ENCODE measurements at places on chromosomes 6 and 20. TPM values are rescaled to one million over a fixed set of nuclear protein-coding genes. Genes with fewer than 3 reads are reported as not detected.

Gene VGLL2
- not detected for total RNA-seq

Gene LY6G5B
- 4.8 TPM for total RNA-seq

Gene CLDN20
- not detected for total RNA-seq

Gene VSX1
- not detected for total RNA-seq

Gene VWA7
- total RNA-seq, result 1.9 TPM

Gene COL9A3
- total RNA-seq, result 1.0 TPM

Gene VSTM2L
- total RNA-seq, result 1.4 TPM

Gene GPR6
- total RNA-seq, result not detected

Gene TRIM10
- not detected for total RNA-seq

Gene PTCRA
- total RNA-seq, result not detected

Gene FAM184A
- 1.8 TPM for total RNA-seq

Gene PRKN
- 6.5 TPM for total RNA-seq

Gene MCCD1
- total RNA-seq, result not detected

Gene DYNLT2
- total RNA-seq, result 1.5 TPM

Gene POU5F1
- 0.97 TPM for total RNA-seq

Gene CNR1
- total RNA-seq, result under 0.01 TPM

Gene TMC2
- not detected for total RNA-seq

Gene TPD52L1
- 273 TPM for total RNA-seq

Gene RPS18
- 3,321 TPM for total RNA-seq

Gene REV3L
- 156 TPM for total RNA-seq

Gene ME1
- 20.4 TPM for total RNA-seq

Gene SAMD10
- total RNA-seq, result 0.65 TPM

Gene TBC1D32
- 22.4 TPM for total RNA-seq

Gene HLA-DQB1
- total RNA-seq, result not detected

Gene TREM2
- total RNA-seq, result not detected

Gene TAF4
- 6.0 TPM for total RNA-seq

Gene ADGRF1
- not detected for total RNA-seq

Gene IYD
- total RNA-seq, result under 0.01 TPM

Gene GSTA3
- total RNA-seq, result not detected

Gene RSPH4A
- total RNA-seq, result 0.22 TPM

Gene RAE1
- total RNA-seq, result 32.1 TPM

Gene HLA-G
- total RNA-seq, result 0.13 TPM

Gene TRIM15
- total RNA-seq, result not detected

Gene ENTPD6
- total RNA-seq, result 39.2 TPM

Gene MKKS
- 7.6 TPM for total RNA-seq

Gene LAMP5
- 0.26 TPM for total RNA-seq

Gene EGFL8
- total RNA-seq, result 1.7 TPM

Gene BPIFB2
- total RNA-seq, result not detected

Gene SF3B5
- 82.9 TPM for total RNA-seq

Gene WFDC5
- total RNA-seq, result not detected

Gene CASS4
- 0.11 TPM for total RNA-seq

Gene GPX5
- total RNA-seq, result not detected

Gene NAPB
- 13.3 TPM for total RNA-seq

Gene SLC26A8
- total RNA-seq, result not detected

Gene APCDD1L
- total RNA-seq, result 4.5 TPM

Gene GTSF1L
- total RNA-seq, result not detected
